ENCODE measurements at places on chromosomes 7 and 10. TPM values are rescaled to one million over a fixed set of nuclear protein-coding genes. Genes with fewer than 3 reads are reported as not detected.
A peak's percentile ranks its signal among the peaks of the same experiment; 100 is the strongest.

- no peak for DNase-seq
Measured at GRCh38 chr10:96833220-96834001, 1.3 kb downstream of the LCOR start.

Gene IFIT3
- total RNA-seq, result 11.1 TPM

- DNase-seq, result no peak
Measured at GRCh38 chr7:150345012-150345411, 3.6 kb upstream of the RARRES2 start.

DNA sequence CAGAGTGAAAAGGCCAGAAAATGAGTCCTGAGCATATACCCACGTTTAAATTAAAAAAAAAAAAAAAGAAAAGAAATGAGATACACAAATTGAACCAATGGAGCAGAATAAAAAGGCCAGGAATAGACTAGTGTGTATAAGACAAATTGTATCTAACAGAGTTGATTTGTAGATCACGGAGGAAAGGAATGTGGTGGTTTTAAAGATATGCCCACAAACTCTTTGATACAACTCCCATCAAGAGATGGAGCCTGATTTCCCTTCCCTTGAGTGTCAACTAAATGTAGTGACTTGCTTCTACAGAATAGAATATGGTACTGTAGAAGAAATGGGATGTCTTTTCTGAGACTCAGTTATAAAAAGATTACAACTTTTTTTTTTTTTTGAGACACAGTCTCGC is 10.4 kb downstream of the SYPL1 start:
- DNase-seq, result no peak

Gene AMPH
- 4.9 TPM for total RNA-seq

DNA sequence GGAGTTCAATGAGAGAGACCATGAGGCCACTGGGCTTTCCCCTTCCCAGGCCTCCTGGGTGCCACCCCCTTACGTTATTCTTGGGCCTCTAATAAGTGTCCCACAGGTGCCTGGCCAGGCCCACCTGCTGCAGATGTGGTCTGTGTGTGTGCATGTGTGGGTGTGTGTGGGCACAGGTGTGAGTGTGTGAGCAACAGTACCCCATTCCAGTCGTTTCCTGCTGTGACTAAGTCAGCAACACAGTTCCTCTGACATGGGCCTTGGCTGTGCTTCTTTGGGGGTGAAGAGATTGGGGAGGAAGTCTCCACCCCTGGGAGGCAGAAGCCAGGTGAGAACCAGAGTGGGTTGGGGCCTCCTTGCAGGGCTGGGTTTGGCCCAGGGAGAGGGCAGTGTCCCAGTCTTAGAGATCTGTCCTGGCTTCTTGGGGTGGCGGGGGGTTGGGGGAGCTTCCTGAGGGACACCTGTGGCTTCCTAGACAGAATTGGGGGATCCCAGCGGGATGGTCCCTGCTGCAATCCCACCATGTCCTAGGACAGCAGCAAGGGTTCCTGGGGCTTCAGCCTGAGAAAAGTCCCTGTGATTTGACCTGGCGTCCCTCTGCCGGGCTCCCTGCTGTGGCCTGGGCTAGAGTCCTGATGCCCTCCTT is 4.1 kb upstream of the PILRB start:
- DNase-seq, result no peak

DNA sequence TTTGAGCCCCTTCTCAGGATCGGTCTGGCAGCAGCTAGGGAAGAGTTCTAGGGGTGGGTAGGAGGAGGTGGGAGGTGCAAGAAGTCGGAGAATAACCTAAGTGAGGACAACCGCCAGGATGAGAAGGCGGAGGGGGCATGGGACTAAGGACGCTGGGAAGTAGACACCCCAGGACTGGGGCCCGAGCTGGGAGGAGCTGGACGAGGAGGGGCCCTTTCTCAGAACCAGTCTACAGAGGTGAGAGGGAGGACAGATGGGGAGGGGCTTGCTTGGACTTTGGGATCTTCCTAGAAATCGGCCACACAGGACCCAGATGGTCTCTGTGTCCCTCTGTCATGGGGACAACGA is 90.0 kb upstream of the MYL10 start:
- DNase-seq, result no peak

- DNase-seq, result no peak
Measured at GRCh38 chr7:53013925-53014324, 21.5 kb upstream of the POM121L12 start.

GRCh38 chr7:129949292-129950133 is 3.2 kb downstream of the UBE2H start:
- DNase-seq, result peak; percentile 28

DNA sequence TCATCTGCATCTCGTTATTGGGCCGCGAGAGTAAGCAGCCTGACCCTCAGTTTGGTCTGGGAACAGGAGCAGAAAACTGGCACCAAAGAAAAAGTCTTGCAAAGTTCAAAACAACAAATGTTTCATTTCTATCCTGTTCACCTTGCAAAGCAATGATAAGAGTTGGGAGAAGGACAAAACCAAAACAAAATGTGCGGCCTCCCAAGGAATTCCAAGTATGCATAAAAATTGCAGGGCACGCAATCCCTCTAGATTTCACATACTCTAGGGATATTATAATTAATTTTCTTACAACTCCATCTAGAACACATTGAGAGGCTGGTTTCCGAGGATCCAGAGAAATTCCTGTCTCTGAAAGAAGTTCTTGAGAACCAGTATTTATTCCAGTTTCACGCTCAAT is 20.1 kb downstream of the CHUK start:
- no peak for DNase-seq

DNA sequence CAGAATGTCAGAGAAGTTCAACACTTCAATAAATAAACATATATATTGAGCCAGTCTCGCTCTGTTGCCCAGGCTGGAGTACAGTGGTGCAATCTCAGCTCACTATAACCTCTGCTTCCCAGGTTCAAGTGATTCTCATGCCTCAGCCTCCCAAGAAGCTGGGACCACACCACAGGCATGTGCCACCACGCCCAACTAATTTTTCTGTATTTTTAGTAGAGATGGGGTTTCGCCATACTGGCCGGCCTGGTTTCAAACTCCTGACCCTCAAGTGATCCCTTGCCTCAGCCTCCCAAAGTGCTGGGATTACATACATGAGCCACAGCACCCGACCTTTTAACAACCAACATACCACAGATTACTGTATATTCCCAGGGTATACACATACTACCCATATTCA is 134.2 kb downstream of the JMJD1C start:
- DNase-seq, result no peak

DNA sequence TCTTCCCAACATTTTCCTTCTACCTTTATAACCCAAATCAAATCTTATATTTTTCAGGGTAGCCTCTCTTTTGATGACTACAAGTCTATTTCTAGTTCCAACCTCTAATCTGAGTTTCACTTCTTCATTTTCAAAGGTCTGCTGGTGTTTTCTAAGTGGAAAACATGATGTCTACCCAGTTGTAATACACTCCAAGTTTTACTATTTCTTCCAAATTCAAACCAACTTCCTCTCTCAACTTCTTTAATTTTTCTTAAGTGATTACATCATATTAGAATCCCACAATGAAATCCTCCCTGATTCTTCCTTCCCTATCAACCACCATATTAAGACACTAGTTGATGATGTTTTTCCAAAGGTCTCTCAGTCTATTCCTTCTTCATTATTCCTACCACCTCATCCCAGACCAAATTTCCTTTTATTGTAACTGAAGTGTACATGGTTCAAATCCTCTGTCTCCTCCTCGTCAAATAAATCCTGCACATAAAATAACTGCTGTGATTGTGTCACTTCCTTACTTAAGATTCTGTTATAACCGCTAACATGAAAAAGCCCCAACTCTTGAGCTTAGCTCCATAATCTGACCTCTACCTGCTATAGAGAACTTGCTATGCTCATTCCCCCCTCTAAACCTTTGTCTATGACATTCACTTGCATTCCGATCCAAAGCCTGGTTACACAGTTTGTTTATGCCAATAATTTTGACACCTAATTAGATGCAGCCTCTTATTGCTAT is 12.7 kb downstream of the TAS2R38 start:
- DNase-seq, result no peak

GRCh38 chr10:118412932-118413331 is 70.8 kb upstream of the FAM204A start:
- no peak for DNase-seq

GRCh38 chr10:131817866-131818509 is 82.8 kb upstream of the PPP2R2D start:
- no peak for DNase-seq

Gene HTRA1
- 141 TPM for total RNA-seq

DNA sequence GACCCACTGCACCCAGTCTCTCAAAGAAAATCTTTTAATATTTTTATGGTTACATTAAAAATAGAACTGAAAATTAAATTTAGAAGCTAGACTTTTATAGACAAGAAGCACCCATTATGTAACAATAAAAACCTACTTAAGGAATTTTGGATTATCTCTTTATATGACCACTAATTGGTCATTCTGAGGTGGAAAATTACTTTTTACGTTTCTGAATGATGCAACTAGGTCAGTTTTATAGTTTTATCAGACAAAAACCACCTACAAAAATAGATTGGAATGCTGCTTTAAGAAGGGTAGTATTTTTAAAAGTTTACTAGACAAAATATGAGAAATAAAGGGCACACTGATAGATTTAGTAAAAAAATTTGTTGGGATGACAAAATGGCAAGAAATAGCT is 16.5 kb downstream of the SYPL1 start:
- no peak for DNase-seq

Gene TMEM236
- 0.46 TPM for total RNA-seq

GRCh38 chr7:50283731-50284130 is 20.8 kb upstream of the IKZF1 start:
- DNase-seq, result no peak

GRCh38 chr7:6640246-6640721 is 3.2 kb downstream of the ZNF316 start:
- DNase-seq, result no peak

GRCh38 chr10:132410056-132410778 is 13.2 kb downstream of the PWWP2B start:
- no peak for DNase-seq

- DNase-seq, result no peak
Measured at GRCh38 chr7:38432671-38433070, 159.2 kb upstream of the TARP start.

Gene MCM10
- total RNA-seq, result 0.40 TPM

DNA sequence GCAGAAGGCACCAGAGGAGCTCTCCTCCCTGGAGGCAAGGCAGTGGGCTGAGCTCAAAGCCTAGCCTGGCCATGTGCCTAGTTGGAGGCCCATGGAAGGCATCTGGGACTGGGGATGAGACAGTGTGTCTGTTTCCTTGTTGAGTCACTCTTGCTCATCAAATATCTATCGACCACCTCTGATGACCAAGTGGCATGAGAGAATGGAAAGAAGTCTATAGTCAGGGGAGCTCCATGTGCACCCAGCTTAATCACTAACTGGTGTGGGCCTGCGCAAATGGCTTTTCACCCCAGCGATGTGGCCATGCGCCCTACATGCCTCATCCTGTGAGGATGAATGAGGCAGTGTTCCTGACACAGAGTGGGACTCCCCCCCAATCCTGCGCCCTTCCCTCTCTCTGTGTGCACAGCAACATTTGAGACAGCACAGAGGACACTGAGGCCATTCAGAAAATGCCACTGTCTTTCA is 229.9 kb downstream of the RPS24 start:
- no peak for DNase-seq

DNA sequence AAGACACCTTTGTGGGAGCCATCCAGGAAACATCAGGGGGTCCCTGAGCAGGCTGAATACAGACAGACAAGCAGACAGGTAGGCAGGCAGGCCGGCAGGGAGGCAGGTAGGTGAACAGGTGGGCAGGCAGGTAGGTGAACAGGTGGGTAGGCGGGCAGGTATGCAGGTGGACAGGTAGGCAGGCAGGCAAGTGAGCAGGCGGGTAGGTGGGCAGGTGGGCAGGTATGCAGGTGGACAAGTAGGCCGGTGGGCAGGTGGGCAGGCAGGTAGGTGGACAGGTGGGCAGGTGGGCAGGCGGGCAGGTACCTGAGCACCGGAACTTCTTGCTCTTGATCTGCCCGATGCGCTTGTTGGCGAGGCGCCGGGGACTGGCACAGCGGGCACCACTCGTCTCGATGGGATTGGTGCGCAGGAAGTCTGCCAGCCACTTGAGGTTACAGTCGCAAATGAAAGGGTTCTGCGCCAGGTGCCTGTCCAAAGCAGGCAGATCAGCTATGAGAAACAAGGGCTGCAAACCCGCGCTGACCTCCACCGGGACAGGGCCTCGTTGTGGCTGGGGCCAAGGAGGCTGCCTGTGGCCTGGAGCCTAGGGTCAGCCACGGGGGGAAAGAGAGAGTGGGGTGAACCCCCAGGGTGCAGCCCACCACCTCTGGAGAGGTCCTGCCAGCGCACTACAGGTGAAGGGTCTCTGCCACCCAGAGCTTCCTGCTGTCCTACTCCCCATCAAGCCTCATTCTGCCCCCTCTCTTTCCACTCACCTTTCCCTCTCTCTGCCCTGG is 136.9 kb downstream of the SLIT1 start:
- DNase-seq, result no peak

DNA sequence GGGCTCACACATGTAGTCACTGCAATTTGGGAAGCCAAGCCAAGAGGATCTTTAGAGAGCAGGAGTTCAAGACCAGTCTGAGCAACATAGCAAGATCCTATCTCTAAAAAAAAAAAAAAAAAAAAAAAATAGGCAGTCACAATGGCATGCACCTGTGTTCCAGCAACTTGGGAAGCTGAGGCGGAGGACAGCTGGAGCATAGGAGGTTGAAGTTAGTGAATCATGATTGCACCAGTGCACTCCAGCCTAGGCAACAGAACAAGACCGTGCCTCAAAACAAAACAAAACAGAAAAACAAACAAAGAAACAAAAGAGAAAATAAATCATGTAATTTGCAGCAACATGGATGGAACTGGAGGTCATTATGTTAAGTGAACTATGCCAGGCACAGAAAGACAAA is 33.6 kb upstream of the BICC1 start:
- DNase-seq, result no peak

Gene SLC26A3
- 856 TPM for total RNA-seq

Gene UCN3
- total RNA-seq, result 0.58 TPM

- DNase-seq, result no peak
Measured at GRCh38 chr10:123019941-123020703, 11.3 kb downstream of the ACADSB start.

GRCh38 chr7:156168434-156168833 is 356.2 kb upstream of the SHH start:
- DNase-seq, result no peak

DNA sequence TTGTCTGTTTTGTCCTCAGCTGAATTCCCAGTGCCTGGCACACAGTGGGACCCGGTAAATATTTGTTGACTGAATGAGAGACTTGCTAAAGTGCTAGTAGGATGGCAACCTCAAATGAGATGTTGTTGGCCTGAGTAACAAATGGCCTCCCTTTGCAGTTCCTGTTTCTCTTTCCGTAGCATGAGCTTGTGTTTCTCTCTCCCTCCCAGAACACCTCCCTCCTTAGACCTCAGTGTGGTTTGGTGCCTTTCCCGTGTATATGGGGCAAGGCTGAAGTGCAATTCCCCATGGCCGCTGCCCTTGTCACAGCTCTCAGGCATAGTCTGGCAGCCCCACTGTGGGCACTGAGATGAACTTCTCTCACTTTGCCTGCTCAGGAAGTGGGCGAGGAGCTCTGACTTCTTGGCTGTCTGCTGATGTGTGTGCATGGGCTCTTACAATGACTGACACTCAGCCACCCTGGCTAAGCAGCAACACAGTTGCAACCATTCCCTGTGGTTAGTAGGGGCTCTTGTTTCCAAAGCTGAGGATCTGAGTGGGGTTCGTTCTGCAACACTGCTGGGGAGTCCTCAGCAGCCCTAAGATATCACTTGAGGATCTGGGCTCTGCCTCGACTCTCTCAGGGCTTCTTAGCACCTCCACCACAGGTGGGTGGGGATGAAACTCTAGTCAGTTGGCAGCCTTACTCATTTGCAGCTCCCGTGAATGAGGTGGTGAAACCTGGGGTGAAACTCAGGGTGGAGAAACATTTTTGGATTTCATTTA is 136.1 kb downstream of the ICA1 start:
- peak; percentile 28 for DNase-seq

Gene SPDYE2
- total RNA-seq, result not detected
